ENCODE measurements at places on chromosomes 7 and 10. TPM values are rescaled to one million over a fixed set of nuclear protein-coding genes. Genes with fewer than 3 reads are reported as not detected.

The CRHR2 gene
- total RNA-seq: not detected

The GJD4 gene
- not detected for total RNA-seq

GRCh38 chr10:16909961-16910792 is 93.0 kb upstream of the RSU1 start:
- H3K27me3 ChIP-seq: peaks cover 20% of the 10 kb centered on the region
- DNase-seq: no peak
- no peaks in the 10 kb centered on the region for H3K36me3 ChIP-seq
- H3K4me1 ChIP-seq: no peaks in the 10 kb centered on the region
- H3K27ac ChIP-seq: no peak overlapping the region

- peaks cover 11% of the 10 kb centered on the region for H3K36me3 ChIP-seq
- H3K4me1 ChIP-seq: peaks cover 60% of the 10 kb centered on the region
- peak overlapping the region; percentile 99 for H3K27ac ChIP-seq
- peak overlapping the region; percentile 95 for H3K4me3 ChIP-seq
- DNase-seq: peak; percentile 67
- H3K27me3 ChIP-seq: no peaks in the 10 kb centered on the region
Measured at GRCh38 chr10:130109796-130110245, 809 bp downstream of the C10orf143 start.

DNA sequence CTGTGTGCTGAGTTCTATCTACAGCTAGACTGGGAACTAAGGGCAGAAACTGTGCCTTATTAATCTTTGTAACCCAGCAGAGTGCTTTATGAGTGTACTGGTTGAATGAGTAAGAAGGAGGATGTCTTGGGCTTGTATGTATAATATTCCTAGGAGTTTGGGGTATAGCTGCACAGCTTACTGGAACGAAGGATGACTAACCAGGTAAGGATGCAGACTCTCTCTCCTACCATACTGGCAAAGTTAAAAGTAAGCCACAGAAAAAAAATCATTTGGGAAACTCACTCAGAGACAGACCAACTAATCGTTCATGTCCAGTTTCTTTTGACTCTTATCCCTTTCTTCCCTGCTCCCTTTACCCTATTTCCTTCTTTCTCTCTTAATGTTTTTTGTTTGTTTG is 1.4 kb upstream of the DHTKD1 start:
- DNase-seq: no peak
- no peaks in the 10 kb centered on the region for H3K27me3 ChIP-seq
- H3K4me1 ChIP-seq: peaks cover 29% of the 10 kb centered on the region
- H3K27ac ChIP-seq: no peak overlapping the region
- no peaks in the 10 kb centered on the region for H3K36me3 ChIP-seq

DNA sequence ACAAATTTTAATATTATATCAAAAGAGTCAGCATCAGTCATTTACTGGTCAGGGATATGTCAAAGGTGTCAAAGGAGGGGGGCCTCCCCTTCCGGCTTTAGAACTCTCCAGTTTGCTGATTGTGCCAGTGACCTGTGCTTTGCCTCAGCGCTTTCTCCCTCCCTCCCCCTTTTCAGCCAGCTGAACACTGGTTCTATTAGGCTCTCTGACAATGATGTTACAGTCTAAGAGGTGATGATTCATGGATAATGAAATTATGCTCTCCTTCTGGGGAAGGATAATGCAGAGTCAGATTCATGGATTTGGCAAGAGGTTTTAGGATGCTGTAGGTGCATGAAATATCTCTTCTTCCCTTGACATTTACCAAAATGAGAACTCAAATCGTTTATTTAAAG is 6.1 kb downstream of the LRRTM3 start:
- no peaks in the 10 kb centered on the region for H3K36me3 ChIP-seq
- no peak overlapping the region for H3K27ac ChIP-seq
- no peaks in the 10 kb centered on the region for H3K4me1 ChIP-seq
- no peak overlapping the region for H3K4me3 ChIP-seq
- peaks cover 20% of the 10 kb centered on the region for H3K27me3 ChIP-seq

GRCh38 chr10:86304436-86304835 is 62.2 kb downstream of the GRID1 start:
- no peak overlapping the region for H3K27ac ChIP-seq
- H3K4me3 ChIP-seq: no peak overlapping the region
- DNase-seq: no peak
- H3K4me1 ChIP-seq: no peaks in the 10 kb centered on the region
- H3K27me3 ChIP-seq: no peaks in the 10 kb centered on the region

All from activated T-helper 1 cell treated with anti-CD3 and anti-CD28 coated beads, Interleukin-12 subunit alpha, Interleukin-12 subunit beta, Interleukin-2, Interleukin-4 antibody, amounts not matched to agents 30 ng/mL and 10 ng/mL and 1 ng/mL, durations not matched to agents 14 hours and 24 hours and 36 hours (primary cell).